ENCODE measurements at places on chromosomes 4 and X. TPM values are rescaled to one million over a fixed set of nuclear protein-coding genes. Genes with fewer than 3 reads are reported as not detected.

DNA sequence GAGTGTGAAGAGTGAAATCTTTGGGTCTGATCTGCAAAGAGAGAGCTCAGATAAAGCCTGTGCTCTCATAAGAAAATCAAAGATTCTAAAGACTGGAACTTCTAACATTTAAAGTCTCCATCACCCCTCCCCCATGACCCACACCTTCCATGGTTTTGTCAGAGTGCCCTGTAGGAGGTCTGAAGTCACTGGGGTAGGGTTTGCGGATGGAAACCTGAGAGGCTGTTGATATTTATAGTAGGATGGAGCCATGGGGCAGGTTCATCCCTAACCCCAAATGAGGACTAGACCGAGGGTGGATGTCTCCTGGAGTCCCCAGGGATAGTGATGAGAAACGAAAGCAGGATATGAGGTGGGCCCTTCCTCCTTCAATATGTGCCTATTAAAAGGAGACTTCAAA is 28.4 kb upstream of the NLGN4X start:
- no peak for DNase-seq

DNA sequence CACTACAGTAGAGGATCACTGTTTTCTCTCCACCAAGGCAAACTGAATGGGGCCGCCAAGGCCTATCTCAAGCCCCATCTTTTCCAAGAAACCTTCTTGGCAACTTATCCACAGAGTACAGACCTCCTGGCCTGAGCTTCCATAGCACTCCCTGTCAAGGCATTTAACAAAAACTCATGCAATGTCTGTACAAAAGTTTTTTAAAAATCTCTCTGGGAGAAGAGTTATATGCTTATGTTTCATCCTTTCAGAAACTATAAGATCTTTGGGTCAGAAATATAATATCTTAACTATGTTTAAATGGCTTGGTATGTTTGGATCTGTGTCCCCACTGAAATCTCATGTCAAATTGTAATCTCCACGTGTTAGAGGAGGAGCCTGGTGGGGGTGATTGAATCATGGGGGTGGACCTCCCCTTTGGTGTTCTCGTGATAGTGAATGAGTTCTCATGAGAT is 13.6 kb downstream of the ADAMTS3 start:
- no peak for DNase-seq

DNA sequence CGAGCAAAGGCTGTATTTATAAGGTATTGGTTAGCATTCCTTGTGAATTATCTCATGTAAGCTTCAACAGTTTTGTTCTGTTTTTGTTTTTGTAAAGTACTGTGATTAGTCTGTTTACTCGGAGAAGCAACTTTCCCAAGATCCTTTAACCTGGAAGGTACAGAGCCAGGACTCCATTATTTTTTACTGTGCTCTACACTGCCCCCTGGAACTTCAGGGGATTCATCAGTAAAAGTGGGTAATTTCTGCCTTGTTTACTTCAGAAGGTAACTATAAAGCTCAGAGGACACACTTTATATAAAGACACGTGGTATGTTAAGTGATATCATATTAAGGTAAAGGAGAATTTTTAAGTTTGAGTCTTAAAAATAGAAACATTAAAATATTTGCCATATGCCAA is 124.9 kb downstream of the IQCM start:
- DNase-seq, result no peak

- no peak for DNase-seq
Observed at GRCh38 chr4:120443116-120443515, 376.5 kb upstream of the MAD2L1 start.

REPS2 gene
- 12.7 TPM for total RNA-seq

DNA sequence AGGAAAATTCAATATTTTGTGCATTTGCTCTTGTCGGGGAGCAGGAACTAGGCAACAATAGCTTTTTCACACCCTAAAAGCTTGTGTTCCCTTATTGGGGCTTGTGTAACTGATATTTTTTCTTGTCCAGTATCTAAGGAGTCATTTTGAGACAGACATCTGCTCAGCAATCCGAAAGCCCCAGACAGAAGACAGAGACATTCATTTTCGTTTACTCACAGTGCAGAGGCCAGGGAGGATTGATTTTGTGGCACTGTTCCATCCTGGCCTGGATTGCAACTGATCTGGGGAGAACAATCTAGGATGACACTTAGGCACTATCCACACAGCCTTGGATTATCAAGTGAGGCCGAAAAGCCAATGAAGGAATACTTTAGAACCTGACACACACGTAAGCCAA is 27.4 kb upstream of the PLAC1 start:
- no peak for DNase-seq

DNA sequence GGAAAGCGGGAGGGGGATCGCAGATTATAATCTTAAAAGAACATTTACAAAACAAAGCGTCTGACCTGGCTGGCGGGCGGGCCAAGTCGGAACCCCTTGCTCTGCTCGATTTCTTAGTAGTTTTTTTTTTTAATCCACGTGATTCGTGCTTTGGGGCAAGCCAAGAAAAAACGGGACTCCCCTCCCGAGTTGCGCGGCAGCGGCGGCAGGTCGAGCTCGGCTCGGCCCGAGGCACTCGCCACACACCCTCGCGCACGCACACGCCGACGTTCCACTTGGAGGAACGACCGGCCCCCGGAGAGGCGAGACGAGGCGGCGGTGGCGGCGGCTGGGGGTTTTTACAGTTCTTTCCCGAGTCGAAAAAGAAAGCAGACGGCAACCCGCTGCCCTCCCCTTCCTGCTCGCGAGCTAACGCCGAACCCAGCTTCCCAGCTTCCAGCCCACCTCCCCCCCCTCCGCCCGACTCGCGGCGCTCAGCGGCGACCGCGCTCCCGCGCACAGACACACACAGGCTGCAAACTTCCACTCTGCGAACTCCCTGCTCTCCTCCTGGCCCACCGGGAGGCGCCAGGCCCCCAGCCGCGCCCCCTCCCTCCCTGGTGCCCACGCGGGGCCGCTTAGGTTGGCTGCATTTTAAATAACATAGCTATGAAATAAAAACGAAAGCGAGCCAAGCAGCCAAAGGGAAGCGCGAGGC is 1.2 kb downstream of the BCOR start:
- DNase-seq, result peak; percentile 65
